NCI-H2081 (cell line): ENCODE measurements at places on chromosomes 6 and 20.

GRCh38 chr6:170483413-170483812 is 69.7 kb downstream of the PSMB1 start:
- DNase-seq: no peak

DNA sequence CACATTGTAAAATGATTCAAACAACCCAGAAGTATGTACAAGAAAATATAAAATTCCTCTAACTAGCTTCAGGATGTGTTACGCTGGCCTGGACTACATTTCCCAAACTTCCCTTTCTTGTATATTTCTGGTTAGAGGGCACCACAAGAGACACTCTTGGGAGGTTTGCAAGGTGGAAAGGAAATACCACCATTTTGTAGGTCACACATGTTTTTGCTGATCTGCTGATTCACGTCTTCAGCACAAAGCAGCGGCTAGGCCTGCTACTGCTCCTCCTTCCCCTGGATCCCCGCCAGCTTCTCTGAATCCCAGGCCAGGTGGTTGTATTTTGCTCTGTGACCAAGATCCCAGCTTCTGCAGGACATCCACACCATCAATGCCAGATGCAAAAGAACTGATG is 104.2 kb downstream of the AGPAT4 start:
- DNase-seq: peak; percentile 31

DNA sequence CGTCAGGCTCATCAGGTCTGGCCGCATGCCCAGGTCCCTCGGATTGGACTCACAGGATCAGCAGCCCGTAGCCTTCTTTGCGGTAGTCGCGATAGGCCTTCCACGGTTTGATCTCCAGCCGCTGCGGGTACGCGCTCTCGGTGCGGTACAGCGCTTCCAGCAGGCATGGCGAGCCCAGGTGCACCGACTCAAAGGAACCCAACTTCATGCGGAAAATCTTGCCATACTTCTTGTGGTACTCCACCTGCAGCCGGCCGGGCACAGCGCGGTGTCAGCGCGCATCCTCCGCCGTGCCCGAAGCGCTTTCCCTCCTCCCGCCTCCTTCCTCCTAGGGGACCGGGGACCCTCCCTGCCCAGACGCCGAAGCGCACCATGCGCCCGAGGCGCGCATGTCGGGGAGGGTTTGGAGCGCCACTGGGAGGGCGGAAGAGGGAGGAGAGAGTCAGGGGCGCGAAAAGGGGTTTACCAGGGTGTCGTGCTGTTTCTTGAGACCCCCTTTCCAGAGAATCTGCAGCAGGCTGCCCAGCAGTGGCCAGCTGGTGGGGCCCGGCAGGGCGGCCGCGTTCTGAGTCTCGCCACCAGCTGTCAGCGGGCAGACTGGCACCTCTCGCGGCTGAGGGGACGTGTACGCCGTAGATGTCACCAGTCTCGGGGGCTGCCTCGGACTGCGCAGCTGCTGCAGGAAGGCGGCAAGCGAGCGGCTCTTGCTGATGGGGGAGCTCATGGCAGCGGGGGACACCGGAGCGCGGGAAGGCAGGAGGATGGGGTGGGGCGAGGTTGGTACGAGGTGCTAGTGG is 732 bp downstream of the CYP24A1 start:
- DNase-seq: no peak

GRCh38 chr6:131116755-131117360 is 18.4 kb upstream of the AKAP7 start:
- DNase-seq: peak; percentile 1
